Stromal cell of bone marrow (primary cell): ENCODE measurements at places on chromosomes 7 and 10.

DNA sequence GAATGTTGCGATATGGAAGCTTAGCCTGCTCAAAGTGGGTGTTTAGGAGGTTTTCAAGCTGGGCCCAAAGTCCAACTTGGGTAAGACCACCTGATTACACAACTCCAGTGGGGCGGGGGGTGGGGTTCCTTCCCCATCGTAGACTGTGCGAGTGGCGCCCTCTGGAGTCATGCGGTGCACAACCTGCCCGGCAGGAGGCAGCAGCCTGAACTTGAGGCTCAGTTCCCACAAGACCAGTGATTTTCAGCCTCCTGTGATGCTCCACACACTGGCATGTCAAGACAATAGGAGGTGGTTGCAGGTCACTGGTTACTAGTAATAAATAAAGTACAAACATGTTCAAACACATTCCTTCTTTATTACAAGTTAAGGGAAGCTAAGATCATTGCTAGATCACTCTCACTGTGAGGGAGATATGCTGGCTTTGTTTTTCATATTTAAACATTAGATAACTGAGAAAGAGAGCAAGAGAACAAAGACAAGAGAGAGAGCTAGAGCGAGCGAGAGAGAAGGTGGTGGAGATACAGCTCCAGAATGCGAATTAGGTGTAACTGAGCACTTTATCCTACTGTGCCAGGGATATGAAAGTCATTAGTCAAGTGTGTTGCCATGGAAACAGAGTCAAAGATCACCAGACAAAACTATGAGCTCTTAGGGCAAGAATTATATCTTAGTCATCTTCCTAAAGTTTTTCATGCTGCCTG is 97.4 kb upstream of the BMPER start:
- DNase-seq = peak; percentile 86

GRCh38 chr7:30743371-30744074 is 8.4 kb upstream of the INMT start:
- peak; percentile 22 for DNase-seq

GRCh38 chr7:94478648-94479214 is 30.9 kb upstream of the CASD1 start:
- no peak for DNase-seq

DNA sequence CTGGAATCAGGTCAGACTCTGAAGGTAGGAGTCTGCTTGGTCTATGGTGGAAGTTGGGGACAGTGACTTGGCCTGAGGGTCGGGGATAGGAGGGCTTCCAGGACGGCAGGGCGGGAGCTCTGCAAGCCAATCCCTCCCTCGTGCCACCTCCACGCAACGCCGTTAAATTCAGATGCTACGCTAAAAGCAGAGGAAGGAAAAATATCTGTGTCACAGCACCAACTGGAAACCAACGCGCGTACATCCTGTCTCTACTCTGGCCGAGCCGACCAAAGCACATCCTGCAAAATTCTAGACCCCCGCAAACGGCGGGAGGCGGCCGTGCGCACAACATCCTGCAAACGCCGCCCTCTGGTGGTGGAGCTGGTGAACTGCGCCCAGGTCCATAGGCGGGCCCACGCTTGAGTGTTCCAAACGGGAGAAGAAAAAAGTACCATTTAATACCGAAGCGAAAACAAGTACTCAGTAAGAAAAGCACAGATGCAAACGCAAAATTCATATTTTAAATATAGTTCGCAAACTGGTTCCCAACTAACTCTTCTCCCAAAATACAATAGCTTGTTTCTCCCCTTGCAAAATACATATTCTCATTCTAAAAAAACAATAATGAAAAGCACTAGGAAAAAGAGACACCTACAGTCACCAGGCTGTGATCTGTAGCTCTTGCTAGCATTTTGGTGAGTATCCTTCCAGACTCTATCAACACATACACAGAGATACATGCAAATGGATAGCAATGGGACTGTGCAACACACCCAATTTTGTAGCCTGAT is 45.7 kb upstream of the HSPA12A start:
- no peak for DNase-seq

DNA sequence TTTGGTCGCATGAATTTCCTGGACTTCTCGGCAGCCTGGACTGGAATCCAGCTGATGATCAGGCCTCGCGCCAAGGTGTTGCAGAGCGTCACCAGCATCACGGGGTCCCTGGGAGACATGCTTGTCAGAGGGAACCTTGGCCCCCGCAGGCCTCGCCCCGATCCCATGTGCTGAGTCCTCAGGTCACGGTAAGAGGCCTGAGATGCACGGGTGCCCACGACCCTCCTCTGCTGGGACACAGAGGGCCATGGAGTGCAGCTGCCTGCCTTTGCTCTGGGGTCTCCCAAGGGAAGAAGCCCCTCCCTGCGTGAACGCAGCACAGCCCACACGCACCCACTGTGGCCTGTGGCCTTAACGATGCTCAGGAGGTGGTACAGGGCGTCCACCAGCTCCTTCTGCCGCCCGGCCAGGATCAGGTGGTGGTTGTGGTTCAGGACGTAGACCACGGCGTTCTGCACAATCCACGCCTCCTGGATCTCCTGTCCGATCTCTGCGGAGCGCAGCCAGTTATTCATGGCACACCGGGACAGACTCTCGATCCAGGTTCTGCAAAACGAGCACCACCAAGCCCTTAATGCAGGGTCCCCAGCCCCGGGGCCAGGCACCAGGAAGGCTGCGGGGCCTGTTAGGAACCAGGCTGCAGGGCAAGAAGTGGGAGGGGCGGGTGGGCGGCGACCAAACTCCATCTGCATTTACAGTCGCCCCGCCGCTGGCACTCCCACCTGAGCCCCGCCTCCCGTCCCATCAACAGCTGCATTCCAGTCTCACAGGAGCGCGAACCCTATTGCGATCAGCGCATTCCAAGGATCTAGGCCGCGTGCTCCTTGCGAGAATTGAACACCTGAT is 29.4 kb downstream of the CFAP46 start:
- no peak for DNase-seq

DNA sequence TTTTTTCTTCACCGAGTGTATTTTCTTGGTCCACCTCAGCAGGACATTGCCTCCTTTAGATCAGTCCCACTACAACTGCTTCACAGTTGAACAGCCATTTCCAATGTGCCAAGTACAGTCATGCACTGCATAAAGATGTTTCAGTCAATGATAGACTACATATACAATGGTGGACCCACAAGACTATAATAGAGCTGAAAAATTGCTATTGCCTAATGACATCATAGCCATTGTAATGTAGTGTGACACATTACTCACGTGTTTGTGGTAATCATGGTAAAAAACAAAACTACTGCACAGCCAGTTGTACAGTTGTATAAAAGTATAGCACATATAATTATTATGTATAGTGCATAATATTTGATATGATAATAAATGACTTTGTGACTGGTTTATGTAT is 113.8 kb upstream of the HPS1 start:
- DNase-seq = no peak

DNA sequence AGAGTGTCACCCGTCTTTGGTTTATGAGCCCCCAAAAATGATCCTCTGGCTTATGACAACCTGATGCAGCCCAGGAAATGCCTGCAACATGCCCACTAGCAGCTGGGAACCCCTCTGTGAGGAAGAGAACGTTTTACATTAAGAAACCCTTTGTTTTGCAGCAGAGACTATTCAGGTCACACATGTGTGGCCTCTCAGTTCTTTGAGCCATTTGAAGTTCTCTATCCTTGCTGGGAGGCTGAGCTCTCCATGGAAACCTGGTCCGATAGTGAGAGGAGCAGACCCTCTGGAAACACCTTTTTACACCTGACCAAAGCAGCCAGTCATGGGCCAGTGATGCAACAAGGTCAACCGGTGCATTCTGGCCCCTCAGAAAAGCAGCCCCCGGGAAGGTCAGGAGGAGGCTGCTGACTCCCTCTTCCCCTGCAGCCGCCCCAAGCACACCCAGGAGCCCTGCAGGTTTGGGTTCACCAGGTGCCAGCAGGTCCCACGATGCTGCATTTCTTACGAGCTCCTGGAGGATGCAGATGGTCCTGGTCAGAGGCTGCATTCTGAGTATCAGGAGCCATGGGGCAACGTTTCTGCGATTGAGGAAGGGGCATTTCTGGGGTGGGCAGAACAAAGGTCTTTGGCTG is 134.3 kb downstream of the ZMYND11 start:
- DNase-seq = no peak

- no peak for DNase-seq
Measured at GRCh38 chr7:157782041-157782440, 445.2 kb downstream of the DNAJB6 start.

DNA sequence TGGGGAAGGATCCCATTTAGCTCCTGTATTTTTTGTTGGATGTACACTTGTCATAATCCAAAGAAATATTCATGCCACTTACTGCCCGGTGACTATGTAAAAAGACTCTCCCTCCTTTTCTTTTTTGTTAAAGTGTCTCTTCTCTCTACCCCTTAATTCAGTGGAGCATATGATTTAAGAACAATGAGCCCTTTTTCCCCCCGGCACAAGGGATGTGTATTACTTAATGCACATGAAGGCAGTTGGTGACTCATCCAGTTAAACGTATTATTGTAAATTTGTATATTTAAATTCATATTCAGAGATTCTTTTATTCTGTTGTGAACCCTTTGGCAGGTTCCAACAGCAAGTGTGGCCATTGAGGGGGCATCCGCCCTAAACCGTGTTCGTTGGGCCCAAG is 241.9 kb downstream of the SLC25A13 start:
- DNase-seq = no peak

GRCh38 chr10:102605712-102606111 is 38.6 kb upstream of the TRIM8 start:
- DNase-seq = no peak

DNA sequence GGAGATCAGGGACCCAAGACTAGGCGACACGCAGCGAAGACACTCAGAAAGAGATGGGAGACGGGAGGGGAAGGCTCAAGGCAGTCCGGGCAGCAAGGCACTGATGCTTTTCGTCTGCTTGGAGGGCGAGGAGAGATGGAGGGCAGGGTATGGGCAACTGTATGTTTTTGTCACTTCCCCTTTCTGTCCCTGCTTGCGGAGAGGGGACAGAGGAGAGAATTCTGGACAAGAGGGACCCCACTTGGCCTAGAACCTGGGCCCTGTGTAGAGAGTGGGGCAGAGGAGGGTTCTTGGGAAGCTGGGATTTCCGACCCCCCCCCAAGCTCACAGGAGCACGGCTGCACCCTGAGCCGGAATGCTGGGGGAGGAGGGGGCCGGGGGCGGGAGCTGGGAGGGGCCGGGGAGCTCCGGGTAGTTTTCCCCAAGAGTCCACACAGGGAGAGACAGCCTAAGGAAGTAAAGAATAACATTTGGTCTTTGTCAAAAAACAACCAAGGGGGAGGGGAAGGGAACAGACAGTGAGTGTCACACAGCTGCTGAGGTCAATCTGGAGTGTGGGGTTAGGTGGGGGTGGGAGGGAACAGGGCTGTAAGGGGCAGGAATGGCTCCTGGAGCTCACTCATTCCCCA is 1.8 kb downstream of the LRCH4 start:
- DNase-seq = no peak

DNA sequence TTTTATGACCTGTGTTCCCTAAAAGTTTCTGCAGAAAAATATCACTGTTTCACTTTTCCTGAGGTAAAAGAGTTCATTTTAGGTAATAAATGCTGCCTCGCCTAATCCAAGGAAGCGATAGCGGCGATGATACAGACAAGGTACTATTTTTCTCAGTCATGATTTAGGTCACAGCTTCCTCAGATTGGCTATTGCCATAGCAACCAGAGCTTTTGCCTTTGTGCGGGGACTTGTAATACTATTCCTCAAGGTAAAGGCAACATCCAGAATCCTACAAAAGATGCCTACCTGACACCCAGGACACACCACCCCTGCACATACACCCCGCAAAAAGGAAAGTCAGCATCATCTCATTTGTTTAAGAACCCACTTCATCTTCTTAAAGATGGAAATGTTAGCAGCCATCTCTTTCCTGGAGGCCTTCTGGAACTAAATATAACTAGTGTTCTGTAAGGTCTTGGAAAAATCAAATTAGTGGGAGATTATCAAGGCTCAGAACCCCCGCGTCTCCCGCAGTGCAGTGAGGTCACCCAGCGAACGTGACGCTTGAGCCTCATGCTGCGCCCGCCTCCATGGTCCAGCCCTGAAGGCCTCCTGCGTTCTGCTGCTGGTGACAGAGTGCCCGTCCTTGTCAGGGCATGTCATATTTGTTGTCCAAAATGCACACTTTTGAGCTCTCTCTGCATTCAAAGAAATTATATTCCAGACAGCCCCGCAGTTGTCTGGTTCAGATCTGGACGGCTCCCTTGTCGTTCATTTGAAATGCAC is 402.0 kb upstream of the RNF32 start:
- no peak for DNase-seq

- DNase-seq = no peak
Measured at GRCh38 chr7:41113719-41114118, 589.2 kb downstream of the INHBA start.

DNA sequence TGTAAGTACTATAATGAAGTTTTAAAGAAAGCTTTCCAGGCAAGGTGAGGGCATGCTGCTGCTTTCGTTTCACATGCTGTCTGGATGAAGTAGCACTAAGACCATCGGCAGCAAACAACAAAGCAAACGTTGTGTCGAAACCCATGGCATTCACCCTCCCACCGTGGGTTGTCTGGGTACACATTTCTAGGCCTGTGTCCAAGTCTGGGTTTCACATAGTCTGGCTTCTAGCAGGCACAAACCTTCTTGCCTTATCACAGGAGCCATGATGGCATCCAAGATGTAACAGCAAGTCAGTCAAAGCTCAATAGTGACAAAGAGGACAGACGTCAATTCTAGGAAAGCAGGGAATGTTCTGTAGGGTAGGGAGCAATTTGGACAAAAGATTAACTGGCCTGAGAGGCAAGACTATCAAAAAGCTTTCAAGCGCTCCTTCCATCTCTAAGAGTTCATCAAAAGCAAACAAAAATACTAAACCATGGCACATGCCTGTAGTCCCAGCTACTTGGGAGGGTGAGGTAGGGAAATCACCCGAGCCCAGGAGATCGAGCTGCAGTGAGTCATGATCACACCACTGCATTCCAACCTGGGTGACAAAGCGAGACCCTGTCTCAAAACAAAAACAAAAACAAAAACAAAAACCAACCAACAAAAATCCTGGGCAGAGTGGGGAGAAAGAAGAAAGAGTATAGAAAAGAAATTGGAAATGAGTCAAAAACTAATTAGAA is 42.7 kb downstream of the PAXIP1 start:
- no peak for DNase-seq

DNA sequence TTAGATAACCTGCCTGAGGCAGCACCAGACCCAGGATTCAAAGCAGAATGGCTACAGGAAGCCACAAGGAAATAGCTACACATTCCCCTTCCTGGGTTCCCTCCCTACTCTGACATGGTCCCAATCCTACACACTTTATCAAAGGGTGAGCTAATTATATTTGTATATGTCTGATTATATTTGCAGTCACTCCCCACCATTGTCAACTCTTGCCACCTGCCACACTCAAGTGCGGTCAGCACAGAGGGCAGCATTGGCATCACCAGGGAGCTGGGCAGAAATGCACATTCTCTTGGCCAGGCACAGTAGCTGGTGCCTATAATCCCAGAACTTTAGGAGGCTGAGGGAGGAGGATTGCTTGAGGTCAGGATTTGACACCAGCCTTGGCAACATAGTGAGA is 114.1 kb upstream of the PDLIM1 start:
- no peak for DNase-seq
